Smooth muscle cell of the brain vasculature (primary cell): ENCODE measurements at places on chromosomes 3 and 15.

- DNase-seq, result no peak
These were observed 8.1 kb downstream of the EDEM1 start for GRCh38 chr3:5195605-5196004.

DNA sequence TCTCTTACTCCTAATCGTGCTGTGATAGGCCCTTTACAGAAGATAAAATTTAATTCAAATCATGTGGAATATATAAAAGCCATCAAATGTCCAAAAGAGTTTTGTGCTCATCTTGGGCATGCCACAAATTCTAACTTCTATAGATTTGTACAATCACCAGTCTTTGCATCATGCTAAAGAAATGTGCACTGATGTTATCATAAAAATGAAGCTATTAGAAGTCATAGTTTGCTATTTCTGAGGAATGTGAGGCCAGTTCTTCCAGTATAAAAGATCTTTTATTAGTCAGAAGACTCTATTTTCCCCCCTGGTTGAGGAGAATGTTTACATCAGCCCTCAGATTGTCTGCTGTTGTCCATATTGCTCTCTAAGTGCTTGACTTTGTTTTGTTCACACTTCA lies 2.1 kb upstream of the ANXA2 start:
- no peak for DNase-seq

DNA sequence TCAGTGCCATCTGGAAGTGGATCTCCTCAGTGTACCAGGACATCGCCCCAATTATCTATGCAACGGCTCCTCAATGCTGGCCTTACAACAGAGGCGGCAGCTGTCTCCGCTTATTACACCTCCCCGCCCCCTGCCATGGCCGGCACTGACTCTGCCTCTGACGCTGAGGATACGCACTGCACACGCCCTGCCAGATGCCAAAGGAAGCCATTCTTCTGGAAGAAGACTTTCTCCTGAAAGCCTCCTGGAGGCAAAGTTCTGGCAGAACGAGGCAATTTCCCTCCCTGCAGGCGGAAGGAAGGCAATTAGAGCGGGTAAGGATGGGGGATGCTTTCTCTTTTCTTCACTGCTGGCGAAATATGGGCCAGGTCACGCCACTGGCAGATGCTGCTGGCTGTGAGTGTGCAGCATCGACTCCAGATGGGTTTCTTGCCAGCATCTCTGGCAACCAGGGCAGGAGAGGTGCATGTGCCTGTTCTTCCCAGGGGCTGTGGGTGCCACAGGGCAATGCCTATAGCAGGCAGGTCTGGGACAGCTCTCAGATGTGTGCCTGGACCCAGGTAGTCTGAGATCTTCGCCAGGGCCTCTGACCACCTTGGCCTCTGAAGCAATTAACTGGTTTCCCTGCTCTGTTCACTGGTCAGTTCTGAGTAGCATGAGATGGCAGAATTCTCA lies 62.2 kb upstream of the MRPS22 start:
- no peak for DNase-seq

DNA sequence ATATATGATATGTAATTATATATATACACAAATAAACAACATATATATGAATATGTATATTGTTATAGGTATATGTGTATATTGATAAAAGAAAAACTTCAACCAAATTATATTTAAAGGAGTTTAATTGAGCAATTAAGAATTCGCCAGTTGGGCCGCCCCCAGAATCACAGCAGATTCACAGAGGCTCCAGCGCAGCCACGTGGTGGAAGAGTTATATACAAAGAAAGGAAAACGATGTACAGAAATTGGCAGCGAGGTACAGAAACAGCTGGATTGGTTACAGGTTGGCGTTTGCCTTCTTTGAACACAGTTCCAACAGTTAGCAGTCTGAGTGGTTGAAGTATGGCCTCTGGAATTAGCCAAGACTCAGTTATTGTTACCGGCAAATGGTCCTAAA lies 137.3 kb upstream of the SLC24A5 start:
- DNase-seq, result no peak

GRCh38 chr3:143135150-143135549 lies 15.6 kb downstream of the CHST2 start:
- peak; percentile 77 for DNase-seq

- DNase-seq, result no peak
These were observed 100.8 kb downstream of the EEFSEC start for GRCh38 chr3:128254066-128254590.

DNA sequence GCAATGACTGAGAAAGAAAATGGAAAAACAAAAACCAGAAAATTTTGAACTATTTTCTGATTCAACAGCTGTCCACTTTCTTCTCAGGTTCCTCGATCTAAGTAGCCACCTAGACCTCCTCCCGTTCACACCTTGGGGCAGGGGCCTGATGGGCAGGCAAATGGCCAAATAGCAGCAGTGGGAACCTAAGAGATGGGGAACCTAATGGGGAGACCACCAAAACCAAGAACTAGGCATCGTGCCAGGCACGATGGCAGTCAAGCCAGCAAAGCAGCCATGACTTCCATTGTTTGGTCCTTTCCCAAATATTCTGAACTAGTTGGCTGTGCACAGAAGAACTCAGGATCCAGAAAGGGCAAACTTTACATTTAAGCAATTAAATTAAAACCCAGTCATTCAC lies 57.1 kb downstream of the CAPN7 start:
- DNase-seq, result no peak

DNA sequence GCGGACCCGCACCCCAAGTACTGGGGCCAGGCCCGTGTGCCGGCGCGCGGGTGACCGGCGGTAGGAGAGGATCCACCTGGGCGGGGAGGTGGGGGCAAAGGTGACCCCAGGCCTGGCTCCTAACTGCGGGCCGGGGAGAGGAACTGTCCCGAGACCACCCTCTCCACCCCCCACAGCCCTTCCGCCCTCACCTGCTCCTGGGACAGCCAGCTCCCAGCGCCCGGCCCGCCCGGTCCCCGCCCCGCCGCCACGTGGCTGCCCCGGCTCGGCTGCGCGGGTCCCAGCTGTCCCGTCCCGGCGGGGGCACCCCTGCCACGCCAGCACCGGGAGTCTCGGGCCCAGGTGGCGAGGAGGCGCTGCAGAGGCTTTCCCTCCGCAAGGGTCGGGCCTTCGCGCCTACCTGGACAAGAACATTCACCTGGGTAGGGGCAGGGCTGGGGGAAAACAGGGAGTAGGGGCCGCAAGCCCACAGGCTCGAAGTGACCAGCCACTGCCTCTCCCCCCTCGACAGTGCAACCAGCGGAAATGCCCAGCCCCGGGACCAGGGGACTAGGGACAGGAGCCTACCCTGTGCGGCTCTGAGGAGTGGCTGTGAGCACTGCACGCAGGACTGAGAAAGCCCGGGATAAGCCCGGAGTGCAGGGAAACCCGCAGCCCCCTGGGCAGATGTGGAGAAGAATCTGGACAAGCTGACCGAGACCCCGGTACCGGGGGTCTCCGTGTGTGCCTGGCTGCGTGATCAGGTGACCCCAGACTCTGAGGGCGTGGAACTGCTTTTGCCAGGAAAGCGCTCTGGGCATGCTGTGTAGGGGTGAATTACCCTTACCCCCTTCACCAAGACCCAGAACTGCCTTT lies at the start of gene SLC12A8:
SLC12A8 (minus strand) TSS at position 240 of the 855 bp plus-strand sequence. CDS start 1,399 bp downstream, outside the sequence.
- no peak for DNase-seq

GRCh38 chr3:30124435-30125370 lies 481.7 kb upstream of the TGFBR2 start:
- DNase-seq, result no peak

DNA sequence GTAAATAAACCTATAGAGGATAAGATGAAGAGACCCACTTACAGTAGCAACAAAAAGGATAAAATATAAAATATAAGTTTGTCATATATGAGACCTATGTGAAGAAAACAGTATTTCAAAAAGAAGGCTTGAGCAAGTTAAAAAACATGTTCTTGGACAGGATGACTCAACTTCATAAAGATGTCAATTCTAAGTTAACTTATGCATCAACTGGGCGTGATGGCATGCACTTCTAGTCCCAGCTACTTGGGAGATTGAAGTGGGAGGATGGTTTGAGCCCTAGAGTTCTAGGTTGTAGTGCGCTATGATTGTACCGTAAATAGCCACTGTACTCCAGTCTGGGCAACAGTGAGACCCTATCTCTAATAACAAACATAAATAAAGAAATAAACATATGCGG lies 59.7 kb downstream of the PDCD6IP start:
- DNase-seq, result no peak

GRCh38 chr3:188915127-188915526 lies 256.6 kb upstream of the TPRG1 start:
- DNase-seq, result no peak

DNA sequence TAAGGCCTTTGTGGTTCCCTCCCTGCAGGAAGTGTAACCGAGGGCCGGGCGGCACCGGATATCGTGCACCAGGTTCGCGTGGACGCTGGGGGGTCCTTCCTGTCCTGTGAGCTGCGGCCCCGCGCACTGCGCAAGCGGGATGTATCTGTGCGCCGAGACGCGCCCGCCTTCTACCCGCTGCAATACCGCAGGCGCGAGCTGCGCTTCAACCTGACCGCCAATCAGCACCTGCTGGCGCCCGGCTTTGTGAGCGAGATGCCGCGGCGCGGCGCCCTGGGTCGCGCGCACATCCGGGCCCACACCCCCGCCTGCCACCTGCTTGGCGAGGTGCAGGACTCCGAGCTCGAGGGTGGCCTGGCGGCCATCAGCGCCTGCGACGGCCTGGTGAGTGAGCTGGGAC lies 35.9 kb downstream of the SAXO2 start:
- no peak for DNase-seq

GRCh38 chr3:61092870-61093269 lies 158.4 kb downstream of the FHIT start:
- no peak for DNase-seq

DNA sequence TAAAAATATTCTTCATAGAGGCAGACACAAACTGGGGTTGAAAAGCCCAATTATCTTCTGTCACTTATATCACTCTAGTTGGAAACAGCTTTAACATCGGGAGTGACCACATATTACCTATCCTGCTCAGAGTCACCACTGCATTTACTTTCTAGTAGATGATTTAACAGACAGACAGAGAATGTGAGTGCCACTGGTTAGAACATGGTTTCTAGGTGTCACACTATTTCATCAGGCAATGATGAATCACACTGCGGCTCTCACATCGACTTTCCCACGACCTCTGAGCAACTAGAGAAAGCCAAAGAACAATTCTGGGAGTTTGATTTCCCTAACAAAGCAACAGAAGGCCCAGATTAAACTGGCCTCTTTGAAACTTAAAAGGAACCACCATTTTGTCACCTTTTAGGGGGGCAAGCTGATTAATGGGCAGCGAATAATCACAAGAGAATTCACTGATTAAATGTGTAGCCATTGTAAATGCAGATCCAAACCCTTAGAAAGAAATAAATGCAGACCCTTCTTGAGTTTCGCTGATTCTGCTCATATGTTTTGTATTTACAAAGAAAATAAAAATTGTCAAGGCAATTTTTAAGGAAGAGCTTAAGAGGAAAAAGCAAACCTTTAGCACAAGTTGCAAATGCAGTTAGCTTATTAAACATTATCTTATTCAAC lies 112.6 kb upstream of the KBTBD8 start:
- no peak for DNase-seq

GRCh38 chr3:12655701-12656100 lies 8.2 kb downstream of the RAF1 start:
- no peak for DNase-seq

GRCh38 chr3:108153451-108153981 lies 62.7 kb upstream of the CD47 start:
- DNase-seq, result no peak

GRCh38 chr3:56322862-56323261 lies 145.4 kb downstream of the ERC2 start:
- no peak for DNase-seq

- no peak for DNase-seq
These were observed 956 bp downstream of the ZIC1 start for GRCh38 chr3:147410116-147410525.

GRCh38 chr3:49339581-49339940 lies 292 bp downstream of the USP4 start:
- DNase-seq, result no peak

DNA sequence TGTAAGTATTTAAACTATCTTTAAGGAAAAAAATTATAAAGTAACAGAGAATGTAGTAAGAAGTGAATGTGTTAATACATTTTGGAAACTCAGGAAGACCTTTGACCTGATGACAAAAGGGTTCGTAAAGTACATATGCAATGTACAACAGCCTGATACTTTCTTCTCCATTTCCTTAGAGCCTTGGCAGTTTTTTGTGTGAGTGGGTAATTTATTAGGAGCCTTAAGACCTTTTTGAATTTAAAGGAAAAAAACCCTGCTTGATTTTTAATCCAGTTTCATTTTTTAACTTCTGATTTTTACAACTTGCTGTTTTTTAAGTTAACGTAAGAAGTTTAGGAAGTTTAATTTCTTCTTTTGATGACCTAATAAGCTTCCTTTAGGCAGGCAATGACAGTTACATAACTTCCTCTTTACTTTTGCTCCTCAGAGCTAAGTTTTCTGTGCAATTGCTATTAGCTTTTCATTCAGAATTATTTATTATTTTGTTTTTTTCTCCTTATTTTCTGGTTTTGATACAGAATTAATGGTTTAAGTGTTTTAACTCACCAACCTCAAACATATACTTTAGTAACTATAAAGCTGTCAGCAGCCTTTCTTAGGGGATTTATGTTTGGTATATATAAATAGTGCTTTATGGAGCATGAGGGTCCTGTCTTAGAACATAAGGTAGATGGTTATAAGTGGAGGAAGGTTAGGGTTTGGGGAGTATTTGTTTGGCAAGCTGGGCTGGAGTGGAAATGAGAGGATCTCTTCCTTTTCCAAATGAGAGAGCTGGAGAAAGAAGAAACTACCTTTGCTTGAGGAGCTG lies 35.2 kb downstream of the ARMC8 start:
- DNase-seq, result no peak

DNA sequence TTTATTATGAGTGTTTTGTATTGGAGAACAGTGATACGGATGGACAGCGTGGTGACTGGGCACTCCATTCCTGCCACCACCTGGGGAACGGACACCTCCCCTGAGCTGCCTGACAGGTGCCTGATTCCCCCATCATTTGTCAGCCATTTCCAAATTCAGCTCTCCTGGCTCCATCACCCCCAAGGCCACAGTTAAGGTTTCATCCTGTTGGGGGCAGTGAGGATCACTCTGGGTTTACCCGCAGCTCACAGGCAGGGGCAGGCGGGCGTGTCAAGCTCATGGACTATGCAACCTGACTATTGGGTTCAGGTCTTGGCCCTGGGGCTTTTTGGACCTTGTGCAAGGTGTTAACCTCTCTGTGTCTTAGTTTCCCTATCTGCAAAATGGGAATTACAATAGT lies 76.3 kb downstream of the RAB11A start:
- DNase-seq, result no peak

DNA sequence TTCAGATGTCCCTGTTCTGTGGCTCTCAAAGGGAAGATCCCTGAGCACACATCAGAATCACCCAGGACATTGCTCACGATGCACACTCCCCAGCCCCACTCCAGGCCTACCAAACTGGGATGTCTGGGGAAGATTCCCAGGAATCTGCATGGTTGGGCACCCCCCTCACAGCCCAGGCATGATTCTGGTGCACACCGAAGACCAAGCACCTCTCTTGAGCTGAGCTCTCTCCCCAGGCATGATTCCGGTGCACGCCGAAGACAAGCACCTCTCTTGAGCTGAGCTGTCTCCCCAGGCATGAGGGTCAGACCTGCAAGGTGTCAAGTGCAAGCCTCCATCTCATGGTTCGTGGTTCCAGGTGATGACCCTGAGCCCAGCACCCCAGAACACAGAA lies 112.2 kb upstream of the MEF2A start:
- no peak for DNase-seq

- peak; percentile 67 for DNase-seq
These were observed 9.0 kb downstream of the ARPP21 start for GRCh38 chr3:35648347-35648746.

- DNase-seq, result no peak
These were observed 331.5 kb downstream of the ARPP21 start for GRCh38 chr3:35970793-35971192.

GRCh38 chr15:39369768-39370167 lies 211.1 kb upstream of the THBS1 start:
- DNase-seq, result no peak
